ENCODE measurements at places on chromosomes 12 and 14.
A peak's percentile ranks its signal among the peaks of the same experiment; 100 is the strongest.

DNA sequence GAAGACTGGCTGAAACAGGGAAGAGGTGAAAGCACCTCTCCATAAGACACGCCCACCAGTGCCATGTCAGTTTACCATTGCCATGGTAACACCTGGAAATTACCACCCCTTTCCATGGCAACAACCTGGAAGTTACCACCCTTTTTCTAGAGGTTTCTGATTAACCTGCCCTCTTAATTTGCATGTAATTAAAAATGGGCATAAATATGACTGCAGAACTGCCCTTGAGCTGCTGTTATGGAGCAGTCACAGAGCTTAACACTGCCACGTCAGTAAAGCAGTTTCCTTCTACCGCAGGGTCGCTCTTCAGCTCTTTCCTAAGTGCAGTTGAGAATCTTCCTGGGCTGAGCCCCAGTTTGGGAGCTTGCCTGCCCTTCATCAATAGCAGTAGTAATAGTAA, 55.2 kb downstream of the RASSF3 start:
- peak; percentile 89 for DNase-seq

DNA sequence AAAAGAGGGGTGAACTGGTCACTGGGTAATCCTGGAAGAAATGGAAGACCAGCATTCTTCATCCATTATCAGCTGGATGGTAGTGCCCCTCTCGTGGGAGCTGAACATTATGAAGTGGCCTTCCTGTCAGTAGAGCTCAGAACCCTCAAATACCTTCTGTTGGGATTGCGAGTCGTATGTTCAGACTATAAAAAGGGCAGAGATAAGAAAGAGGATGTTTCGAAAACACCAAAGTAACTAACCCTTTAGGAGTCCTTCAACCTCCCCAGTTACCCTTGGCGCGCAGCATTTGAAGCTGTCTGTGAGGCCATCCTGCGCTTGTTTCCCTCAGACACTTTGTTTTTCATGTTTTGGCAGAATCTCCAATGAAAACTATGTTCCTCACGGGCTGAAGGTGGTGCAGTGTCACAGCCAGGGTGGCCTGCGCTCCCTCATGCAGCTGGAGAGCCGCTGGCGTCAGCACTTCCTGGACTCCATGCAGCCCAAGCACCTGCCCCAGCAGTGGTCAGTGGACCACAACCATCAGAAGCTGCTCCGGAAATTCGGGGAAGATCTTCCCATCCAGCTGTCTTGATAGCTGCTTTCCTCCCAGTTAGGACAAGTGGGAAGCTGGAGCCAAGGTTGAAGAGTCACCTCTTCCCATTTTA, 19.3 kb upstream of the GALNT16 start:
- DNase-seq, result no peak

GRCh38 chr12:15435597-15435996, 113.3 kb downstream of the PTPRO start:
- DNase-seq, result no peak

DNA sequence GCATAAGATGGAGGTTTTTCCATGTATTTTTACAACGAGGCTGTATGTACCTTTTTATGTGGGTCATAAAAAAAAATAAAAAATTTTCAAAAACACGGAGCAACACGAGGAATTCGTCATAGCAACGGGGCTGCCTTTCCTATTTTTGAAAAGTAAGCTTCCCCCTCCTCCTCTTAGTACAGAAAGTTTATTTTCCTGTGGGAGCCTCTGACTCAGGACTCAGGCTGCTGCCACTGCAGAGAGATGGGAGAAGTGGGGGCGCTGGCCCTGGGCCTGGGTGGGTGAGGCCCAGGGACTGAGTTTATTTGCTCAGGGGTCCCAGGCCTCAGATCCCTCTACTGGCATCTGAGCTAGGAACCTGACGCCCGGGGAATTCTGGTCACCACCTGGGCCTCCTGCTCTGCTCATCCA, 10.2 kb upstream of the CMKLR1 start:
- no peak for DNase-seq

DNA sequence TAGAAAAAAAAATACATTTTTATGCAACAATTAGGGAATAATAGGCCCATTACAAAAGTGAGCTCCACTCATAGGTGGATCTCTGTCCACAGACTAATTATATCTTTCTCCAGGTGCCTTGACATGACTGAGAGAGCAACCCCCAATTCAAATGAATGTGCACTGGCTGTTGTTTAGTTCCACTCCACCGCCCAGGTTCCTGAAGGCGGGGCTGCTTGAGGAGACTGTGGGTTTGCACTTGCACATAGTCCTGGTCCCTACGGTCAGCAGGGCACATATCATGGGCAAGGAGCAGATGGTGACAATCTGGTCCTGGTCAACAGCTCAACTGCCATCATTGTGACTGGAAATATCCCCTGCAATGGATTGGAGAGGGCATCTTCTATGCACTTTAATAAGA, 195.6 kb upstream of the PWP1 start:
- no peak for DNase-seq

DNA sequence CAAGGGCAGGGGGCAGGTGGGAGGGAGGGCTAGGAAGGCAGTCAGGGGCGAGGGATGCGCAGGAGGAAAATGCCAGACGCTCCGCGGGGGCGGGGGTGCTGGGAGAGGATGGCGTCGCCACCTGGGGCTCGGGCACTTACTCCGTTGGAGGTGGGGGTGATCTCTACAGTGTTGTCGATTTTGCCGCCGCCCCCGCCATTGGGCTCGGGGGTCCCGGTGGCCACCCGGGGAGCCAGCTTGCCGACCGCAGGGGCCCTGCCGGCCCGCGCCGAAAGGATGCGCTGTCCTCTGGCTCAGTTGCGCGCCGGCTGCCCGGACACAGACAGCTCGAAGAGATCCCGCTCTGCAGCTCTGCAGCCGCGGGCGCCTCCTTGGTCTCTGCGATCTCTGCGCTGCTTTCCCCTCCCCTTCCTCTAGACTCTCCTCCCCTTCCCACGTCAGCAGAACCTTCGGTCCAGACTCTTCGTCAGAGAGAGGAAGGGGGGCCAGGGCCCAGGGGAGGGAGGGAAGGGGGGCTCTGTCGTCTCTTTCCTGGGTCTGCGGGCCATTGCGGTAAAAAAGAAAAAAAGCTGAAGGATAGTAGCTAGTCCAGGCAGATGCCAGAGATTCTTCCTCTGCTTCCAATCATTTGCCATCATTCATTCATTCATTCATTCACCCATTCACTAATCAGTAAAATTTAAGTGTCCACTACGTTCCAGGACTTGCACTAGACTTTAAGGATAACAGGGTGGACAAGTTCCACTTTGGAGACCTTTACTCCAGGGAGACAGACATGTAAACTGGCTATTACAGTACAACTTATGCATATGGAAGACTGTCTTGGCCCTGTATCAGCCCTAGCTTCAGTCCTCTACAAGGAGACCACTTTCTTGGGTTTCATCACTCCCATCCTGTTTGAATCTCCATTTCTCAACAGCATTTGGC, at the start of gene SLC22A17:
Gene SLC22A17 (minus strand): TSS at position 382 of the 927 bp plus-strand sequence.
- DNase-seq, result peak; percentile 20

GRCh38 chr14:102998393-102998792, 59.0 kb downstream of the CDC42BPB start:
- DNase-seq, result no peak

GRCh38 chr14:60184146-60184904, 19.1 kb upstream of the DHRS7 start:
- peak; percentile 77 for DNase-seq
